Cerebellar nuclear complex (tissue), 1 donor: ENCODE measurements at places on chromosomes 3 and 15.

DNA sequence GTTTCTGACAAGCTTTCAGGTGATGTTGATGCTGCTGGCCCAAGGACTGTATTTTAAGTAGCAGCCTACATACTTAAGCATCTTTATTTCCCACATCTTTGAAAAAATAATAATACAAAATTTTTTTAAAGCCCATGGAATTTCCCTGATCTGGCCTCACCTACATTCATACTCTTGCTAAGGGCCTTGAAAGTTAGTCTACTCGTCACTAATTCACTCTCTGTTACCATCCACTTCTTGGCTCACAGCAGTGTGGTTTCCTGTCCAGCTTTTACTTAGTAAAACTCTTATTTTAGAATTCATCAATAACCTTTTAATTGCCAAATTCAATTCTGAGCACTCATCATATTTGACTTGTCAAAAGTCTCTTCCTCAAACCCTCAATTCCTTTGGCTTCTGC is 59.3 kb upstream of the CRTC3 start:
- DNase-seq: no peak

- DNase-seq: no peak
Observed at GRCh38 chr3:196356556-196356955, 18.4 kb upstream of the TM4SF19 start.

DNA sequence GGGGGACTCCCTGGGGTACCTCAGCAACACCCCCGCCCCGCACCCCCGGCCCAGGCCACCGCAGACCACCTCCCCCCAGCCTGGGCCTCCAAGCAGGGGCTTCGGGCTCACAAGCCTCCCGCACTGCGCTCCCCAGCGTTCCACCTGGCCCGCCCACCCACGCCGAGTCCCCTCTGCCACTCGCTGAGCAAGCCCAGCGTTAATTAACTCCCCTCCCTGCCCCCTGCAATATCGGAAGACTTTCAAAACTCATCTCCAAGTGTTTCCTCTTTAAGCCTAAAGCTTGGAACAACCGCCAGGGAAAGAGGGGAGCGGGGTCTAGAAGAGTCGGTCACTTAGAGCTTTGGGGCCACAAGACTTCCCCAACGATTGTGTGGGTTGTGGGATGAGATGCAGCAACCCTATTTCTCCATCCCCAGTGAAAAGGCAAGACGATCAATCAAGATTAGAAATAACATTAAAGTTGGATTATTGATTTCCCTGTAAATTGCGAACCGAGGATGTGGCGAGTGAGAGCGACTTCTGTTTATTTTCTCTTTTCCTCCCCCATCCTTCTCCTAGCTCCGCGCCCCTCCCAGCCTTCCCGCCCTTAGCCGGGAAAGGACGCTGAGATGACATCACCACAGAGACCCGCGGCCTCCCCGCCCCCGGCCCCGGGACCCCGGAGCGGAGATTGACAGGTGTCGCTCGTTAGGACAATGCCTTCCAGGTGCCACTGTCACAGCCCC is 30.2 kb downstream of the NR2F2 start:
- DNase-seq: no peak

- DNase-seq: no peak
Observed at GRCh38 chr3:11581237-11582190, 62.2 kb downstream of the VGLL4 start.

DNA sequence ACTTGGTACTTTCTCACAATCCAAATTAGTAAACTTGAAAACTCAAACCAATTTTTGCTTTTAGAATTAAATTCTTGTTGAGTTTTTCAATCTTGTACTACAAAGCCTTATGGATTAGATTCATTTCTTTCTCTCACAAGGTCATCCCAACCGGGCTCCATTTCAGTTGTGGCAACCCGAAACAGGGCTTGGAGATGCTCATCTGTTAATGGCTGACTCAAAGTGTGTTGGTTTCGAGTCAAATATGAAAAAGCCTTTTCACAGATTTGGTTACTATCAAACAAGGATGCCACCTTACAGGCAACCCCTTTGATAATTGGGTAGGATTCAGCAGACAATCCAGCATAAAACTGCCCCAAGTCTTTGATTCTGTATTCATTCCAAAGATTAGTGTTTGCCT is 1.8 kb downstream of the EPM2AIP1 start:
- no peak for DNase-seq

DNA sequence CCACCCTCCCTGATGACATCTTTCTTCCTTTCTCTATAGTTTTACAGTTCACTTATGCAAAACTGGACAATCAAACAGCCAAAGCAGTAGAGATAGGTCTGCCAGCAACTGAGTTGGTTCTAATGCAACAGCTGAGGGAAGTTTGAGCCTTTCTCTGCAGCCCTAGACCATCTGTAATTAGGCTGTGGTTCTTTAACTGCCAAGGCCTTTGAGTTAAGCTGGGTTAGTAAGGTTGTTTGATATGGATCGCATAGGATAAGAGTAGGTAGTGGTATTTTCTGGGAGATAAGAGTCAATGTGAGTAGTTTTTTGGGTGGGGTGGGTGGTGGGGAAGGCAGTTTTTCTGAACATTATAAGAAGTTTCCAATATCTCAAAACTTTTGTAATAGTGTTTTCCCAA is 3.0 kb downstream of the RPL39L start:
- DNase-seq: no peak

GRCh38 chr15:51758645-51759044 is 7.2 kb downstream of the TMOD2 start:
- peak; percentile 64 for DNase-seq

- no peak for DNase-seq
Observed at GRCh38 chr3:95343228-95343627, 1280.4 kb downstream of the NSUN3 start.

- DNase-seq: no peak
Observed at GRCh38 chr3:160129459-160130061, 95.7 kb upstream of the C3orf80 start.

DNA sequence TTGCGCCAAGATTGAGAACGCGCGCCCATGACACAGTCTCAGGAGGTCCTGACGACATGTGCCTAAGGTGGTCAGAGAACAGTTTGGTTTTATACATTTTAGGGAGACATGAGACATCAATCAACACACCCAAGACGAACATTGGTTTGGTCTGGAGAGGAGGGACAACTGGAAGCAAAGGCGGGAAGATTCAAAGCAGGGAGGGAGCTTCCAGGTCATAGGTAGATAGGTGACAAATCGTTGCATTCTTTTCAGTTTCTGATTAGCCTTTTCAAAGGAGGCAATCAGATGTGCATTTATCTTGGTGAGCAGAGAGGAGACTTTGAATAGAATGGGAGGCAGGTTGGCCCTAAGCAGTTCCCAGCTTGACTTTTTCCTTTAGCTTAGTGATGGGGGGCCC is 828.4 kb upstream of the DPPA4 start:
- no peak for DNase-seq

DNA sequence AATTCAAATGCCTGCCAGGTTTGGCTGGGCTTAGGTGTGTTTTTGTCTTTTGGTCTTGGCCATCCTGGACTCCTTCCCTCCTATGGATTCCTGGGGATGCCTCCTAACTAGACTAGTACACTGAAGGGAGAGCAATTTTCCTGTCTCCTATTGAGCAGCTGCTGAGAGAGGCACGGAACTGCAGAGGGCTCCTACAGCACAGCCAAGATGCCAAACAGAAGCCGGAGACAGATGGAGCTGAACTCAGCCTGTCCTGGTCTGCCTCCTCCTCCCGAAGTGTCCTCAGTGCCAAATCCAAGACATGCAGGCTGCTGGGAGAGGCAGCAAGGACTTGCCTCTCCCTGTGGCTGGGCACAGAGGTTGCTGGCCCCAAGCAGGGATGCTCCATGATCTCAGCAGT is 256.6 kb upstream of the PROK2 start:
- peak; percentile 78 for DNase-seq

- DNase-seq: no peak
Observed at GRCh38 chr15:51334011-51334451, 4.4 kb downstream of the CYP19A1 start.

DNA sequence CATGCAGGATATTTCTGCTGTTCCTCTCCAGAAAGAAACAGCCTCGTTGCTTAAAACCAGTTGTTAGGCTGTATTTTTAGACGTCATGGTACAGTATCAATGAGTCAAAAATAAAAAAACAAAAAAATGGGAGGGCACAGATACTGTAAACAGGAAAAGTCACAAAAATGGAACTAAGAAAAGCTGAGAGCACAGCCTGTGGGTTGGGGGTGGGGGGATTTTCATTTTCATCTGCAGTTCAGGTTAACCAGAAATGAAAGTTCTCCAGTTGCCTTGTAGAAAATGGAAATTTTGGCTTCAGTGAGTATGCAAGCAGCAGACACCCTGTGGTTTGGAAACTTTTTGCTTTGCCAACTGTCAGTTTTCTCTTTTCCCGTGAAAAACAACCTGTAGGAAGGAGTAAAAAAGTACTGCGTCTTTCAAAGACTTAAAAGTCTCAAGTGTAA is 59.0 kb downstream of the FRMD4B start:
- no peak for DNase-seq

GRCh38 chr15:36643551-36643950 is 64.1 kb downstream of the CDIN1 start:
- DNase-seq: no peak

DNA sequence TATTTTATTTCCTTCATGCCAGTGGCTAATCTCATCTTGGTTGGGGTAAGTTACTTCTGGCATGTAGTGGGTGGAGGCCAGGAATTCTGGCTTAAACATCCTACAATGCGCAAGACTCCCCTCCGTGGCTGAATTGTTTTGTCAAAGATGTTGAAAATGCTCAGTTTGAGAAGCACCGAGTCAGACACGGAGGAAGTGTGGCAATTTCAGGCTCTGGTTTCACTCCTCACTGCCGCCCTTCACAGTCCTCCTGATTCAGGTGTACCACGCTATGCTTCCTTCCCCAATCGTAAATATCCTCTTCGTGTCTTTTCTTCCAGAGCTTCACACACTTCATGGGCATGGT is 150.7 kb downstream of the OPA1 start:
- no peak for DNase-seq

GRCh38 chr3:193826159-193826795 is 233.3 kb downstream of the OPA1 start:
- no peak for DNase-seq

DNA sequence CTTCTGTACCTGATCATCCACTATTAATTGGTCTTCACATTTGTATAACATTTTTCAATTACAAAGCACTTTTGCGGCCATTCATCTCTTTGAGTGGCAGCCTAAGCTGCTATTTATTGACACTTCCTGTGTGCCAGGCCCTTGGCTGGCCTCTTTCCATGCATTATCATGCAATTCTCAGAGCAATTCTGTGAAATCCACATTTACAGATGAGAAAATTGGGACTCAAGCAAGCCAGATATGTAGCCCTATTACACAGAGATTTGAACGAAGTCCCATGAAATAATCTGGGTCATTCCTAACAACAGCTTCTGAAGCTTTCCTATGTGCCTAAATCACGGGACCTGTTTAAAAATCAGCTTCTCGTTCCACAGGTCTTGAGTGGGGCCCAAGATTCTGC is 17.4 kb downstream of the SLC6A1 start:
- DNase-seq: no peak

- no peak for DNase-seq
Observed at GRCh38 chr3:69186575-69187093, 64.2 kb upstream of the LMOD3 start.

- no peak for DNase-seq
Observed at GRCh38 chr15:81407718-81408117, 33.7 kb upstream of the TMC3 start.

- no peak for DNase-seq
Observed at GRCh38 chr15:56765251-56765650, 31.9 kb upstream of the ZNF280D start.
